ENCODE measurements at places on chromosomes 1 and 21. TPM values are rescaled to one million over a fixed set of nuclear protein-coding genes. Genes with fewer than 3 reads are reported as not detected.

DNA sequence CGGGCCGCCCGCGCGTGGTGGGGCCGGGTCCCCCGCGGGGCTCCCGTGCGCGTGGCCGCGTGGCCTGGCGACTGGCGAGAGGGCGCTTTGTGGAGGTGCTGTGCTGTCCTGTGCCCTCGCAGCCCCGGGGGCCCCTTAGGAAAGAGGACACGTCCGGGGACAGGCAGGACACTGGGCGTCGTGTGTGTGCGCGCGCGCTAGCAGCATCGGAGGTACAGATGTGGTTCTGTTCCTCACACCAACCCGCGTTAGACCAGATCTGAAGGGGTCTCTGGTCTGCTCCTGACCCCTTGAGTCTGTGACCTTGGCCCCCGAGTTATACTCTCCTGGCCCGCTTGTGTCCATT lies 489 bp downstream of the ACTN2 start:
- no peak for DNase-seq

- peak; percentile 23 for DNase-seq
Measured at GRCh38 chr1:240426051-240426450, 185.9 kb downstream of the GREM2 start.

- DNase-seq, result peak; percentile 89
Measured at GRCh38 chr21:37670883-37671282, 245.4 kb downstream of the KCNJ6 start.

DNA sequence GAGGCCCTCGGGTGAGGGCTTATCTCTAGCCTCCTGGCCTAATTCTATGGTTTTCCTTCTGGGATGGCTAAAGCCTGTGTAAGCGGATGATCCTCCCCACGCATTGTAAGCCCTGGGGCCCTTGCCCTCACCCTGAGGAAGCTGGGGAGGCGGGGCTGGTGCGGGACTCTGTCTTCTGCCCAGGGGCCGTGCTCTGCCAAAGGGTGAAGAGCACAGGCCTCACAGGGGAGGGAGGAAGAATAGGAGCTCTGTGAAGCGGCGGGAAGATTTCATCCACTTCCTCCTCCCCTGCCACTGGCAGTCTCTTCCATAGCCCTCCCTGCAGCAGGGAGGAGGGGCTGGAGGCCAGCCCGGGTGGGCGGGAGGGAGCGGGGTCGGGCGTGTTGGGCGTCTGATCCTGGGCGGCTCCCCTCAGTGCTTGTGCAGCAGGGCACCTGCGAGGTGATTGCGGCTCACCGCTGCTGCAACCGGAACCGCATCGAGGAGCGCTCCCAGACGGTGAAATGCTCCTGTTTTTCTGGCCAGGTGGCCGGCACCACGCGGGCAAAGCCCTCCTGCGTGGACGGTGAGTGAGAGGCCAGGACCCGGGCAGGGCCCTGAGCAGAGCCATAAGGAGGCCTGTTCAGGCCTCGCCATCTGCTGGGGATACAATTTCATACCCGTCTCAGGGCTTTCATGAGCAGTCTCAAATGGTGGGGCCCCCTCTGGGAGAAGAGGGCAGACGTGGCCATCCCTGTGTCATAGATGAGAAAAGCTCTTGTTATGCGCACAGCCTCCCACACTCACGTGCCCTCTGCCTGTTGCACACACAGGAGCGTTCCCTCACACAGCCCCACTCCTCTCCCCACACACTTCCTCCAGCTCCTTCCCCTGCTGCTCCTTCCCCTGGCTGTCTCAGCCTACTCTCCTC lies 7.7 kb upstream of the PPM1J start:
- DNase-seq, result no peak

The ANGPTL3 gene
- not detected for total RNA-seq

The SPRR4 gene
- not detected for total RNA-seq

GRCh38 chr21:39209334-39209688 lies 26.1 kb upstream of the PSMG1 start:
- DNase-seq, result no peak

DNA sequence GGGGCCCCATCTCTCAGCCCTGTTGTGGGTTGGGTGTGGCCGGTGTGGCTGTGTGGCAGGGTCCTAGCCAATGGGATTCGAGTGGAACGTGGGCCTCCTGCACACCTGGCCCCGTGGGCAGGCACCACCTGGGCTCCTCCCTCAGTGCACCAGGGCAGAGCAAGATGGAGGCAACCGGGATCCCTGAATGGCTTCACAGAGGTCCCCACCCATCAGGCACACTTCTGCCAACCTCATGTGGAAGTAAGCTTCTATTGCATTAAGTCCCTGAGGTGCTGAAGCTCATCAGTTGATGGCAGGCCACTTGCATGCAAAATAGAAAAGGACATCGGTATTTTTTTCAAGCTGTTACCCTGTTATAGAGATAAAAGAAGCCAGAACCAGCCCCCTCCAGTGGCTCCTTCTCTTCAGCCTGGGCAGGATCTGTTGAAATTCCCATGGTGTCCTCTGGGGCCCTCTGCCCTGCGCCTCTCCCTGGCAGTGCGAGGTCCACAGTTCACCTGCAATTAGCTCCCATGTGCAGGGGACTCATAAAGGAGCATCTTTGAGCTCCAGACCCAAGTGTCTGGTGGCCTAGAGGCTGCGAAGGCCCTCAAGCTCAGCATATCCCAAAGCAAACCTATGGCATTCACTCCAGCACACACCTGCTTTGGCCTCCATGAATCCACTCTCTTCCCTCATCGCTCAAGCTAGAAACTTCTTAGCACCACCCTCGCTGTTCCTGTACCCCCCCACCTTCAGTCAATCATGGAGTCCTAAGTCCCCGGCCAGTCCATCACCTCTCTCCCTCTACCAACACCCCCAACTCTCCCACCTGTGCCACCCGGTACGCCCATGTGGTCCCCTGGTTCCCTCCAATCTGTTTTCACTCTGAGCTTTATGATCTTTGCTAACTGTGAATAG lies 2.1 kb upstream of the SLC45A1 start:
- DNase-seq, result no peak

The RNF207 gene
- total RNA-seq, result 0.86 TPM

DNA sequence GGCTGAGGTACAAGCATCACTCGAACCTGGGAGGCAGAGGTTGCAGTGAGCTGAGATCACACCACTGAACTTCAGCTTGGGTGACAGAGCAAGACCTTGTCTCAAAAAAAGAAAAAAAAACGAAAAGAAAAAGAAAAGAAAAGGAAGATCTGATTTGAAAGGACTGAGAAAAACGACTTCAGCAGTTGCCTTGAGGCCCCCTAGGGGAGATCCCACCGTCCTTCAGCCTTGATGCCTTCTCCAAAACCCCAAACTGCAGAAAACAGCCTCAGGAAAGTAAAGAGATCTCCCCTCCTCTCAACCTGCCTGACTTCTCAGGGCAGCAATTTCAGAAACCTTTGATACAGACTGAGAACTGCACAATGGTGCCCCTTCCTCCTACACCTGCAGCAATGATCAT lies 50.9 kb upstream of the BCAR3 start:
- no peak for DNase-seq

GRCh38 chr1:22503721-22504410 lies 52.2 kb downstream of the ZBTB40 start:
- peak; percentile 27 for DNase-seq

GRCh38 chr1:93753791-93754763 lies 72.4 kb upstream of the BCAR3 start:
- DNase-seq, result peak; percentile 65

The THEM4 gene
- total RNA-seq, result 12.8 TPM

DNA sequence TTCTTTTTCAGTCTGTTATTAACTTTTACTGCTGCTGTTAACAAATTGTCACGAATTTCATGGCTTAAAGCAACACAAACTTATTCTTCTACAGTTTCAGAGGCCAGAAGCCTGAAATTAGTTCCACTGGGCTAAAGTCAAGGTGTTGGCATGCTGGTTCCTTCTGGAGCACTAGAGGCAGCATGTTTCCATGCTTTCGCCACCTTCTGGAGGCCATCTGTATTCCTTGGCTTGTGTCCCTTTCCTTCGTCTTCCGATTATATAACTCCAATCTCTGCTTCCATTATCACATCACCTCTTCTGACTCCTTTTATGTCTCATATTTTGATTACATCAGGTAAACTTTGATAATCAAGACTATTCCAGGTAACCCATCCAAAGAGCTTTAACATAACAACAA lies 1742.1 kb downstream of the BRINP3 start:
- DNase-seq, result no peak

The TSPEAR gene
- total RNA-seq, result not detected

- no peak for DNase-seq
Measured at GRCh38 chr1:48608882-48609281, 136.9 kb upstream of the SPATA6 start.

DNA sequence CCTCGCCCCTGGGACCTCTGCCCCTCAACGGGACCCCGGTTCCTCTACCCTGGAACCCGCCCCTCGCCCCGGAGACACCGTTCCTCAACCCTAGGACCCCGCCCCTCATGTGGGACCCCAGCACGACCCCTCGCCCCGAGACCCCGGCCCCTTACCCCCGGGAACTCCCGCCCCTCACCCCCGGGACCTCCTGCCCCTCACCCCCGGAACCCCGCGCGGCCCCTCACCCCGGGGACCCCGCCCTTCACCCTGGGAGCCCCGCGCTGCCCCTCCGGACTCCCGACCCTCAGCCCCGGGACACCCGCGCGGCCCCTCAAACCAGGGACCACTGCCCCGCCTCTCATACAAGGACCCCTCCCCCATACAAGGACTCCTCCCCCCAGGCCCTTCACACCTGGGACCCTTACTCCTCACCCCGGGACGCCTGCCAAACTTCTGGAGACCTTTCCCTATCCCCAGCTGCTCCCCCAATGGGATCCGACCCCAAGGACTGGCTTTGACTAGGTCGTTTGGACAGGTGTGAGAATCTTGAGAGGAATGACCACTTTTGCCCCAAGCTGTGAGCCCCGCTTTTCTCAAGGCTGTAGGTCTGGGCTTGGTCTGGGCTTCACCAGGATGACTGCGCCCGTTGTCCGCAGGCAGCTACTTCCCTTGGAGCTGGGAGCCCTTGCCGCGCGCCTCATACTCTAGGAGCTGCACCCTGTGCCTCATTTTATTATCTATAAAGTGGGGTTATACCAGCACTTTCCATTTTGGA lies 843 bp downstream of the DIP2A start:
- peak; percentile 32 for DNase-seq

DNA sequence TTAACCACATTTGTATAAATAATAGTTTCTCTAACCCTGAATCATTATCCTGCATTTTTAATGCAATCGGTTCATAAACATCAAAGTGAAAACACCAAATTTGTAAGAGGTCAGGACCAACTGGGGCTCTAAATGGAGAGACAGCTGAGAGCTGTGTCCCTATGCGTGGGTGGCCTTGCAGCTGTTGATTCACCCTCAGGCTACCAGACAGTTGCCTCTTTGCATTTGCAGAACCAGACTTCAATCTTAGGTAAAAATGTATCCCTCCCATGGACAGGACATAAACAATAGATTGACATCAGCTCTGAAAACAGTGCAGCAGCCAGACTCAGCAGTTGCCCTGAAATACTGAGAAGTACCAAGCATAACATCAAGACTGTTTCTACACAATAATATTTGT lies 8.8 kb upstream of the TGFB2 start:
- peak; percentile 83 for DNase-seq

DNA sequence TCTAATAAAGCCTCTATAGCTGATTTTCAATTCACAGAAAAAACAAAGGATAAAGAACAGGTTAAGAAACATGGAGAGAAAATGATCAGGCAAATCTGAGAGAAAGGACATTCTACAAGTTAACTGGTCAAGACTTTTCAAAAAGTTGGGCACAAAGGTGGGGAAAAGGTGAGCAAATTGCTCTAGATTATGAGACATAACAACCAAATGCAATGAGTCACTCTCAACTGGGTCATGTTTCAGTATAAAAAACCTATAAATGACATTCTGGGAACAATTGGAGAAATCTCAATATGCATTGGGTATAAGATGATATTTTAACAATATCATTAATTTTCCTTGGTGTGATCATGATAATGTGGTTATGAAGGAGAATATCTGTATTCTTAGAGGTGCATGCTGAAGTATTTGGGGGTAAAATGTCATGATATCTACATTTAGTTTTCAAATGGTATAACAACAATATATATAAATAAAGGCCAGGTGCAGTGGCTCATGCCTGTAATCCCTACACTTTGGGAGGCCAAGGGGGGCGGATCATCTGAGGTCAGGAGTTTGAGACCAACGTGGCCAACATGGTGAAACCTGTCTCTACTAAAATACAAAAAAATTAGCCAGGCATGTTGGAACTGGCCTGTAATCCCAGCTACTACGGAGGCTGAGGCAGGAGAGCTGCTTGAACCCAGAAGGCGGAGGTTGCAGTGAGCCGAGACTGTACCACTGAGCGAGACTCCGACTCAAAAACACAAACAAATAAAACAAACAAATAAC lies 27.0 kb downstream of the ANKRD13C start:
- DNase-seq, result no peak

GRCh38 chr1:210905365-210905904 lies 228.5 kb downstream of the KCNH1 start:
- DNase-seq, result no peak

GRCh38 chr1:219316066-219316465 lies 142.4 kb downstream of the LYPLAL1 start:
- no peak for DNase-seq

DNA sequence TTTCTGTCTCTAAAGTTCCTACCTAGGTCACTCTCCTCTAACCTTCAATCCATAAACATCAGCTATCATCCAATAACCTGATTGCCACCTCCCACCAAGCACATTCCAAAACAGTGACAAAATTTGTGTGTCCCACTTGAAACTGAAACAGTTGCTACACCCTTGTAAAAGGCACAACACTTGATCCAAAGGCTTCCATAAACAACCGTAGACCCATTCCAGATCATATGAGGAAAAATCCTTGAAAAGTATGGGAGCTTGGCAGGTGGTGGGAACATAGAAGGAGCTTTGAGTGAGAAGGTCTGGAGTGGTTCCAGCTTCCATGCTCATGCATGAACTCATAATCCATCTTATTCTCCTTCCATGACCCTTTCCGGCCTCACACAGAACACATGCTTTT lies 82.0 kb upstream of the ATP1A1 start:
- DNase-seq, result peak; percentile 22

The ATP6V0B gene
- 236 TPM for total RNA-seq

DNA sequence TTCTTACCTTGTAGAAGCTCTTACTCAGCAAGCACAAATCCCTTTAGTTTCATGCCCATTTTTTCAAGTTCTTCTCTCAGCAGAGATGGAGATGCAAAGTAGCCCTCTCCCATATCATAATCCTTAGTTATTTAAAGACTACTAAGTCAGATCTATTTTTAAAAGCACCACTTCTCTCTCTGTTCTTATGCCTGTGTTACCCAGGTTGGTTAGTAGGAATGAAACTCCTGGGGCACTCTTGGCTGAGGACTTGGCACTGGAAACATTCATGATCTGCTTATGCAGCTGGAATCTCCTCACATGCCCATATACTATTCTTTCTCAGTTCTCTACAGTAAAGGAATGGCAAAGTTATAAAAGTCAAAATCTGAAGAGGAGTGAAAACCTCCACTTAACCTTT lies 51.9 kb upstream of the PPP2R5A start:
- peak; percentile 40 for DNase-seq

- DNase-seq, result no peak
Measured at GRCh38 chr1:238752327-238752726, 634.0 kb upstream of the CHRM3 start.

- no peak for DNase-seq
Measured at GRCh38 chr1:96521994-96522760, 199.4 kb upstream of the PTBP2 start.

The ENSA gene
- total RNA-seq, result 86.7 TPM
